ENCODE measurements at places on chromosomes 3 and 15. TPM values are rescaled to one million over a fixed set of nuclear protein-coding genes. Genes with fewer than 3 reads are reported as not detected.
A peak's percentile ranks its signal among the peaks of the same experiment; 100 is the strongest.

GRCh38 chr15:86915811-86916331 lies 836.2 kb downstream of the AGBL1 start:
- DNase-seq: peak; percentile 25

The MAGEL2 gene
- polyA plus RNA-seq: 36.0 TPM

DNA sequence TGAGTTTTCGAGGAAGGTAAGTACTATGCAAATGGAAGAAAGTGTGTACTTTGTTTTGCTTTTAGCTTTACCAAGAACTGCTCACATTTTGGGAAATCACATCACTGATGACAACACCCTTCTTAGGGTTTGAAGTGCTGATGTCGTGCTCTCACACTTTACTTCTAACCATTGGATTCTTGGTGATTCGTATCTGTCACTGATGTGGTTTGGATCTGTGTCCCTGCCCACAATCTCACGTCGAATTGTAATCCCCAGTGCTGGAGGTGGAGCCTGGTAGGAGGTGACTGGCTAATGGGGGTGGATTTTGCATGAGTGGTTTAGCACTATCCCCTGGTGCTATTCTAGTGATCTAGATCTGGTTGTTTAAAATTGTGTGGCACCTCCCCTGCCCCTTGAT lies 75.4 kb upstream of the RGMA start:
- no peak for DNase-seq

The CP gene
- 3.8 TPM for polyA plus RNA-seq

The AADACL2 gene
- polyA plus RNA-seq: 3.3 TPM

The RTP4 gene
- 0.41 TPM for polyA plus RNA-seq

- no peak for DNase-seq
Observed at GRCh38 chr3:56357266-56357665, 111.0 kb downstream of the ERC2 start.

Measured in muscle of arm (tissue), 14 donors.